ENCODE measurements at places on chromosomes 4 and X.

- DNase-seq, result no peak
These were observed 158.3 kb downstream of the LDB2 start for GRCh38 chr4:16739997-16740624.

DNA sequence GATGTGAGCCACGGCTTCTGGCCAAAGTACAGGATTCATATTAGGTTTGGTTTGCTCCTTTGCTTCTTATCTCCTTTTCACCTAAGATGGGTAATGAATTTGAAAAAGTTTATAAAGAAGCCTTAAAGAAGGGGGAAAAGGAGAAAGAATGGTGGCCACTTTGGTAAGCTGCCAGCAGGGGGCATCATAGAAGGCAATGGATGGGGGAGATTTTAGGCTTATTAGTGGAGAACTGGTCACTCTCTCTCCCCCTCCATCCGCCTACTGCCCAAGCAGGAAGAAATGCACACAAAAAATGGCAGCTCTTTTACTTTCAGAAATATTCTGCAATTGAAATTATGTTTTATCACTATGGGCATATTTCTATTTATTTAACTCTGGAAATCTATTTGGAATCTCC lies 32.0 kb downstream of the SPARCL1 start:
- DNase-seq, result no peak

- DNase-seq, result no peak
These were observed 194.9 kb downstream of the TLL1 start for GRCh38 chr4:166067915-166068314.

- no peak for DNase-seq
These were observed 457.6 kb downstream of the KCTD8 start for GRCh38 chr4:43990963-43991362.

GRCh38 chrX:107228486-107228819 lies 22.0 kb downstream of the DNAAF6 start:
- DNase-seq, result no peak

GRCh38 chr4:8343262-8343966 lies 73.9 kb downstream of the HTRA3 start:
- DNase-seq, result no peak

DNA sequence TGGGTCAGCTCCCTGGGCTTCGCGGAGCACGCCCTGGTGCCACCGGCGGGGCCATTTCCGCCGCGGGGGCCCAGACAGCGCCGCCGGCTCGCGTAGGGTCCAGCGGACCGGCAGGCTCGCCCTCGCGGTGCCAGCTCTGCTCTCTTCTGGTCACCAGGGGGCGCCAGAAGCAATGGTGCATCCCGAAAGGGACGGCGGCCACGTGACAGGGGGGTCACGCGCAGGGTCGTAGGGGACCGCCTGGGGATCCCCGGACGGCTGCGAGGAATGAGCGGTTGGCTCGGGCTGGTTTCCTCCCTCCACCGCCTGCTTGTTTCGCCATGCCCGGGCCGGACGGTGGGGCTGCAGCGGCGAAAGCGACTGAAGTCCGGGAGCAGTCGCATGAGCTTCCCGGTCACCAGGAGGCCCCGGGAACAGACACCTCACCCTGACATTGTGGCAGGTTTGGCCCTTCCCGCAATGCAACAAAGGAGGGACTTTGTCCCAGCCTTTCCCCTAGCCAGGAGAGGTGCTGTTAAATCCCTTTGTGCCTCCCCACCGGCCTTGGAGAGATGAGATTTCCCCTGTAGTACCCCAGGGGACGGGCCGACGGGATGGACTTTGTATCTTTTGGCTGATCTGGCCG lies 15.8 kb downstream of the ZCCHC12 start:
- no peak for DNase-seq

- no peak for DNase-seq
These were observed 21.2 kb downstream of the PCGF3 start for GRCh38 chr4:726838-727237.

All from Jurkat, Clone E6-1 (cell line).